ENCODE measurements at places on chromosomes 16 and 17.

GRCh38 chr17:6098050-6098822 is 28.1 kb downstream of the WSCD1 start:
- DNase-seq: no peak

GRCh38 chr17:28239271-28239624 is 79.8 kb upstream of the TMEM97 start:
- DNase-seq: no peak

- no peak for DNase-seq
Observed at GRCh38 chr17:76405967-76406647, 21.7 kb downstream of the SPHK1 start.

DNA sequence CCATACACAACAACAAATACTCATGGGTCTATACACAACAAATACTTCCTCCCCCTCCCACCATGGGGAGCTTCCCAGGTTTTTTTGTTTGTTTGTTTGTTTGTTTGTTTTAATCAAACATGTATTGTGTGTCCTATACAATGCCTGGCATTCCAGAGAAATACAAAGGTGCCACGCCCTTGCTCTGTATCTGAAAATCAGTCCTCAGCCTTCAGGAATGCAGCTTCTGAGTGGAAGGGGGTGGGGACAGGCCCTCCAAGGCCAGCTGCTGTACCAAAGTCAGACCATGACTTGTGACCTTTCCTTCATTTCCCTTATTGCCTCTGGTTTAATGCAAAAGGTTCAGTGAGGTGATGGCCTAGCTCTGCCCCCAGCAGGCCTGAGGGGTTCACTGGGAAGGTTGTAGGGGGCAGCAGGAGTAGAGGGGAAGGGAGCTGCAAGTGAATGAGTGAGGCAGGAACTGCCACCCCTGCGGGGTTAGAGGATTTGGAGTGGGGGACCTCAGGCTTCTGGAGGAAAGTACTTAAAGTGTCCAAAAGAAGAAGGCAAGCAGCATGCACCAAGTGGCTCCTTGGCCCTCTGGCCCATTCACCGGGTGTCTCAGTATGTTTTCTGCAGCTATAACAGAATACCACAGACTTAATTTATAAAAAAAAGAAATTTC is 105.2 kb downstream of the CLEC16A start:
- no peak for DNase-seq

DNA sequence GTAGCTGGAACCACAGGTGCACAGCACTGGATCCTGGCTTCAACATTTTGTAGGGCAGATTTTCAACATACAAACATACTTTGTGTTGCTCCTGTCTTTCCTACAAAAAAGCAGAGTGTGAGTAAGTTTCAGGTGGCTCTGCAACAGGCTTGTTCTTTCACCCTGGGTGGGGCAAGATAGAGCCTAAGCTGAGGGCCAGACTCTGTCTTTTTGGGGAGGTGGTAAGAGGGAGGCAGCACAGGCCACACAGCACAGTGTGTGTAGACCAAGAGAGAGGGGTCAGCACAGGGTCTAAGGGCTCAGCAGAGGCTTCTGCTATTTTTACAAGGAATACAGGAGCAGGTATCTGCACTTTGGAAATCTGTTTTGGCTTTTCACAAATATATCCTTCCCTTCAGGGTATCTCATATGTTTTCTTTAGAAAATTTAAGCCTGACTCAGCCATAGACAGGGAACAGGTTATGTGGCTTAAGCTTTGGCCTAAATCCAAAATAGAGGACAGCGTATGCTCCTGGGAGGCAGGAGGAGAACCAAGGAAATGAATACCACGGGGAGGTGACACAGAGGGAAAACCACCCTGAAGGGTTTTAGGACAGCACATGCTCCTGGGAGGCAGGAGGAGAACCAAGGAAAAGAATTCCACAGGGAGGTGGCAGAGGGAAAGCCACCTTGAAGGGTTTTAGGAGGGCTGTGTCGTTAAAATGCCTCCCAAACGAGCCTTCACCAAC is 21.6 kb downstream of the EMC8 start:
- DNase-seq: no peak

DNA sequence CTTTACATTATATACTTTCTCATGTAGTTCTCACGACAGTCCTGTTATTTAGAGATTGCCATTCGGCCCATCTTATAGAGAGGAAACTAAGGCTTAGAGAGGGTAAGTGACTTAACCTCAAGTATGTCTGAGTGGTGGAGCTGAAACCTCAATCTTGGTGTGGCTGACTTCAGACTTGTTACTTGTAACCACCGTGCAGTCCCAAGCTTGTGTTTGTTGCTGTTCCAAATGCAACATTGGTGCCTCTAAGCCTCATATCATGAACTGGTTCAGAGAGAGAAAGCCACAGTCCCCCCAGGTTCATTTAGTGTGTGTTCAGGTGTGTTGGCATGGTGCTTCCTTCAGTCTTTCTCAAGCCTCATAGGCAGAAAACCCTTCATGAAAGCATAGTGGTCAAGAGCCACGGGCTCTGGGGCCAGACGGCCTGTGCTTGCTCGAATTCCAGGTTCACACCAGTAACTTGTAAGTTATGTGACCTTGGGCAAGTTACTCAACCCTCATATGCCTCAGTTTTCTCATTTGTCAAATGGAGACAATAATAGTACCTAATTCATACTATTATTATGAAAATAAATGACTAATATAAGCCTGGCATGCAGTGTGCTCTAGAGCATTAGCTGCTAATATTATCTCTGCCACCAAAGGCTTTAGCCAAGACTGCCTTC is 39.9 kb downstream of the CDH1 start:
- DNase-seq: peak; percentile 19

DNA sequence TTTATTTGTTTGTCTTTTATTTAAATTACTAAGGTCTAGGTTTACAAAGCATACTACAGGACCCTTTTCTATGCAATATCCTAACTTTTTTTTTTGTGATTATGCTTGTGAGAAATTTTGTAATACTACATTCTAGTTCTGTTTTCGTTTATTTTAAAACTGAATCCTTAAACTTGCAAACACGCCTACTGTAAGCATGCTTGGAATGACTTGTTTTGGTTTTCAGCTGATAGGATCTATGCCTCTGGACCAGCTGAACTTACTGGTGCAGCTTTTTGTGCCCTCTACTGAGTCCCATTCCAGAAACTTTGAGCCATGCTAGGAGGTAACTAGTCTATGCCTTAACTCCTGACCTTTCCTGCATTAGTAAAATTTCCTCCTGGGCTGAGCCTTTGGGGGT is 6.0 kb downstream of the PDP2 start:
- DNase-seq: no peak

DNA sequence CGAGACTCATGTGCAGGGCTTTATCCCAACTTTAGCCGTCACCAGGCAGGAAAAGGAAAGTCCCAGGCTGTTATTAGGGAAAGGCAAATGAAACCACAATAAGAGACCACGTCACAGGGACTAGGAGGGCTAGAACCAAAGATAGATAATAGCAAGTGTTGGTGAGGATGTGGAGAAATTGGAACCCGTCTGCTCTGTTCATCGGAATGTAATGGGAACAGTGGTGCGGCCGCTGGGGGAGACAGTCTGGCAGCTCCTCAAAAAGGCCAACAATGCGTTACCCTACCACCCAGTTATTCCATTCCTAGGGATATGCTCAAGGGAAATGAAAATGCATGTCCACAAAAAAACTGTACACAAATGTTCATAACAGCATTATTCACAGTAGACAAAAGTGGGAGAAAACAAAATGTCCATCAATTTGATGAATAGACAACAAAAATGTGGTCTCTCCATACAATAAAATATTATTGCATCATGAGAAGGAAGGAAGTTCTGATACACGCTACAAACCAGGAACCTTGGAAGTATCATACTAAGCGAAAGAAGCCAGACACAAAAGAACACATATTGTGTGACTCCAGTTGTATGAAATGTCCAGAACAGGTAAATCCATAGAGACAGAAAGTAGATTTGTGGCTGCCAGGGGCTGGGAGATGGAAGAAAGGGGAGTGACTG is 19.5 kb upstream of the USP10 start:
- DNase-seq: no peak

All from CD4-positive, alpha-beta T cell treated with Interleukin-21 for 1 hour (primary cell).